ENCODE measurements at places on chromosomes 4 and X.

GRCh38 chr4:136241221-136241986, 1290.9 kb downstream of the PCDH18 start:
- no peak for DNase-seq

DNA sequence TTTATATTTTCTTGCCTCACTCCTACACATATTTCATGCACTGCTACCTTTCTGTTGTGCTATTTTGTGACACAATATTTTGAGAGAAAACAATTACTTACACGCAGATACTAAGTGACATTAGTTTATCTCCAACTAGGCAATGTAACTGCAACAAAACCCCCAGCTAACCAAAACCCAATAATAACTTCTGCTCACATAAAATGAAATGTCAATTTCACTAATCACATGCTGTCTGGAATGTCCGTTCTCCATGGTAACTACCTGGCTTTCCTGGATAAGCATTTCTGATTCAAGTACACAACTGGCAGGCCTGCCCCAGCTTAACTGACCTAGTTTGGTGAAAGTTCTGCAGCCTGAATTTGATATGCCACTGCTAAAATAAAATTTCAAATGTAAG, 313.5 kb downstream of the TMA16 start:
- DNase-seq: no peak

DNA sequence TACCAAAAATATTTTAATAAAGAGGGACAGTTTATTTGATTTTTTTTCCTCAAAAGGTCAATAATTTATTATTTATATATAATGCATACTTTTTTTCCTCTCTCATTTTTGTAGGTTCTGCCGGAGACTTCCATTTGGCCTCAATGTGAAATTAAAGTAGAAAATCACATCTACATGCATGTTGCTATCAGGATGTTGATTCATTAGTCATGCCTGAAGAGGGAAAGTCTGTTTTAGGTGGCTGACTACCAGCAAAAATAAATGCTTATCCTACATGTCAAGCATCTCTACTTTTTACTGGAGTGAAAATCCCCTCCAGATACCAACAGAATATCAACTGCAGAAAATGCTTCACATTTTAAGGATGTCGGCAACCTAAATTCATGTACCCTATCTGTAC, 41.5 kb downstream of the KIAA0232 start:
- no peak for DNase-seq

DNA sequence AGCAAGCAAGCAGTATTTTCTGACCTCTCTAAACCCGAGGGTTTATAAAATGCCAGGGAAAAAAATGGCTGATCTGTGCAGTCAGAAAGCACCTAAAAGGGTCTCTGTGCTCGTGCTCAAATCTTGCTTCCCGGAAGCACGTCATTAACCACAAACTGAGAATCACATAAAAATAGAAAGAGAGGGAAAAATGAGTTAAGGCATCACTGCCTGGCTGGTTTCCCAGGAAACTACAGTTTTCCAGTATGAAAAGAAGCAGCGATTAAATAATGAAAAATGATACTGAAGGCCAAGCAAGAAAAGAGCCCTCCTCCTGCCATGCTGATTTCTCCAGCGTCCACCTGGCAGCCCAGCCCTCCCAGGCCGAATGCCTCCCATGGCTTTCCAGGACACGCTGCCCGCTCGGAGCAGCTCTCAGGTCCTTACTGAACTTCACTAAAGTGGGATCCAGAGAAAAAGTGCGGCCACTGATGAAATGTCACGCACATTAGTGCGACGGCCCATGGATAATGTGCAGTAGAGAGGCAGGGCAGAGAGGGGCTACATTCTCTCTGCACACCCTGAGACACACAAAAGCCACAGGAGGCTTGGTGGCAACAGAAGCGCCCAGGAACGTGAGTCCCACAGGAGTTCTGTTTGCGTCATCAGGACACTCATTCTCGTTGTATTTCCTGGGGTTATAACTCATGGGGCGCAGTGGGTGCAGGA, 80.4 kb downstream of the WFS1 start:
- no peak for DNase-seq

- no peak for DNase-seq
Measured at GRCh38 chr4:79178760-79179159, 147.1 kb downstream of the NAA11 start.

- DNase-seq: no peak
Measured at GRCh38 chrX:40278340-40279090, 180.8 kb upstream of the BCOR start.

GRCh38 chrX:14347523-14347922, 181.8 kb upstream of the GLRA2 start:
- DNase-seq: no peak

GRCh38 chrX:15790769-15791290, 546 bp downstream of the ZRSR2 start:
- no peak for DNase-seq

GRCh38 chrX:2741386-2741785, 10.5 kb upstream of the XG start:
- DNase-seq: no peak

DNA sequence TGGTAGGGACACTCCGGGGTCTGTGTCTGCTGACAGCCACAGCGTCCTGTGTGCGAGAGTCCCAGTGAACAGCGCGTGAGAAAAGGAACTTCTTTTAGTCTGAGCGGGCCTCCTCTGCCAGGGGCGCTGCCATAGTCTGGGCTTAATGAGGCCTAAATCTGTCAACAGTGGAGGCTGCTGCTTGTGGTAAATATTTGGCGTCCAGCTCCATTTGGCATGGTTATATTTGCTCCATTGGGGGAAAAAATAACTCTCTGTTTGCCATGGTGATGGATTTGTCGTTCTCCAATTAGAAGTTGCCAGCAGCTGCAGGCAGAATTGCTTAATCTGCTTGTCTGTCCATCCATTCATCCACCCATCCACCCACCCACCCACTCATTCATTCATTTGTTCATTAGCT, 71.4 kb upstream of the PSAPL1 start:
- DNase-seq: no peak

DNA sequence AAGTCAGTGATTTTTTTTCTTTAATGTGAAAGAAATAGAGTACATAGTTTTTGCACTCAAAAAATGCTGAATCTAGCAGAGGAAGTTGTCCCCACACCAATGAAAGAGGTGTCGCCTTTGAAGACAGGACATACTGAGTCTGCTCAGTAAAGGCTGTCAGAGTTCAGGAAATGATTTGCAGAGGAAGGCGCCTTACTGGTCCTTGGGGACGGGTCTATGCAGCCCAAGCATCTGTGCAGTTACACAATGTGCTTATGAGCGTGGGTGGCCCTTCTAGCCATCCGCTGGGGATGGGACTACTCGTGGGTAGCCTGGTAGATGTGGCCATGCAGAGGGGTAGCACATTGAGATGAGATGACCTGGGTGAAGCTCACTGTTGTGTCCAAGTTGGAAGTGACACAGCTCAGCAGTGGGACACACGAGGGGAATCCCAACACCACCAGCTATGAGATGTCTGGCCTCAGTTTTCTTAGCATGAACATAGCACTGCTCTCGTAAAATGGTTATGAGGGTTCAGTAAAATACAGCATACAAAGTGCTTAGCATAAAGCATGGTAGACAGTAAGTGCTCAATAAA, 116.5 kb upstream of the RBPJ start:
- DNase-seq: no peak

DNA sequence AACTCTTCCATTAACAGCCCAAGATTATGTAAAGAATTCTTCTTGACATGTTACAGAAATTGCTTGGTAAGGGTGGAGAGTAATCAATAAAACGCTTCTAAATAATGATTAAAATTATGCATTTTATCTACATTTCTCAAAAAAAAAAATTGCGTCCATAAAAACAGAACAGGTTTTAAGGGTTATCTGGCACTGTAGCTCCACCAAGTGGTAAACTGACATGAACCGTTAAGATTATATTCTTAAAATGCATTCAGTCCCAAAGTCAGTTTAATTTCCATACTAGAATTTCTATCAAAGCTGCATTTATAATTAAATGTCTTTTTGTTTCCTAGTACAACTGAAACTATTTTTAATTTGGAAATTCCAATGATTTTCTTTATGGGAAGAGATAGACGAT, 214.0 kb upstream of the UGT8 start:
- DNase-seq: no peak

DNA sequence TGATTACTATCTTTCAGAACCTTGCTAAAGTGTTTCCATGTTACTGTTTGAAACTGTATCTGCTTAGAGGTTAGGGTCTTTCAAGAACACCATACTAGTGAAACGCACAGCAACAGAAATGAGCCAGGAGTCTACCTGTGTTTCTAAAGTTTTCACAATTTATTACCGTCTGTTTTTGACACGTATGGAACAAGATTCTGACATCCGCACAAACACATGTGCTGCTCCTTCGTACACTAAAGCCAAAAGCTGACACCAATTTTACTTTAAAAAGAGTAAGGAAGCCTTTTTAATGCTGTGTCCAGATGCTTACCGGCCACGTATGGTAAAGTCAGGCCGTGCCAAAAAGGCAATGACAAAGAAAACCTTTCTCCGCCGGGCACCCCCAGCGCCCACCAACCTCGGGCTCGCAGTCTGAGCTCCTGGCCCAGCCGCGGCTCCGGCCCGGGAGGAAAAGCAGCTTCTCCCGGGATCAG, 532 bp downstream of the RPS4X start:
- no peak for DNase-seq

DNA sequence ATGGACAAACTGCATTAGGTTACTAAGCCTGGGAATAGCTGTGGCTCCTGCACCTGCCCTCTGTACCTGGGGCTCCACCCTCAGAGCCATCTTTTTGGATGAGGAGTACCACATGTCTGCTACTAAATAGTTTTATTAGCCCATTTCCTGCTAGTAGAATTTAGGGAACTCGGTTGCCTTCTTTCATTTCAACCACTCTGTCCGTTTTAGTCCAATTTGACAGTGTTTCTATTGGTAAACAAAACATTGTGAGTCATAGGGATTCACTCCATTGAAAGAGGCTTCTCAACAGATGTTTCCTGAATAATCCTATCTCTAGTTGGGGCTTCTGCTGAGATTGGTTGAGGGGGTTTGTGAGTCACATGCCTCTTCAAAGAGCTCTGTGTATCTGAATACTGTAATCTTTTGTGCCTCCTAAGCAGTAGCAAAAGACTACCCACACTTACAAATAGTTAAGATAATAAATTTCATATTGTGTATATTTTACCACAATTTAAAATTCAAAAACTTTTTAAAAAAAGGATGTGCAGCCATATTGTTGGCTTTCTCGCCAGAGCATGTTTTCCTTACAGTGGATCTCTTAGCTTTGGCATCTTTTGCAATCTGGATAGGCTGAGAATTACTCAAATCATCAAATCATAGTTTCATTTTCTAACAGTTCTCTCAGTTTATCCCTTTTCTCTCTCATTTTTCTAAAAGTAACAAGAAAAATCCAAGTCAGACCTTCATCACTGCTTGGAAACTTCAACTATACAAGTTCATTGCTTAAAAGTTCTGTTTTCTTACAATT, 9.9 kb downstream of the FAM200B start:
- no peak for DNase-seq

- no peak for DNase-seq
Measured at GRCh38 chrX:95764972-95765451, 919.6 kb upstream of the DIAPH2 start.

GRCh38 chr4:15068298-15068697, 66.0 kb downstream of the CPEB2 start:
- DNase-seq: no peak

GRCh38 chr4:6449746-6450369, 22.6 kb downstream of the PPP2R2C start:
- no peak for DNase-seq

DNA sequence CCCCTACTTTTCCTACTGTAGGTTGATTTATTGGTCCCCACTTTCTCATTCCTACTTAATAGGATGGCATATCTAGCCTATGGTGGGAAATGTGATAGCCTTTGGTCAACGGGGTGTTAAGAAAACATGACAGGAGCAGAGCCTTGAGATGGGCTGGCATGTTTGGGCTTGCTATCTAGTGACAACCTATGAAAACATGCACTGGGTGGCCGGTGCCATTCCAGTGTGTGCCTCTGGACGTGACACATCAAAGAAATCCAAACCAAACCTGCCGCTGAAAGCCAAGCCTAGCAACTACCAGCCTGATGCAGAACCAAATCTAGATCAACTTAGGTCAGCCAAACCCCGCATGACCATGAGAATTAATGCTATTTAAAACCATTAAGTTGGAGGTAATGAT, 317.6 kb downstream of the DMD start:
- DNase-seq: no peak

DNA sequence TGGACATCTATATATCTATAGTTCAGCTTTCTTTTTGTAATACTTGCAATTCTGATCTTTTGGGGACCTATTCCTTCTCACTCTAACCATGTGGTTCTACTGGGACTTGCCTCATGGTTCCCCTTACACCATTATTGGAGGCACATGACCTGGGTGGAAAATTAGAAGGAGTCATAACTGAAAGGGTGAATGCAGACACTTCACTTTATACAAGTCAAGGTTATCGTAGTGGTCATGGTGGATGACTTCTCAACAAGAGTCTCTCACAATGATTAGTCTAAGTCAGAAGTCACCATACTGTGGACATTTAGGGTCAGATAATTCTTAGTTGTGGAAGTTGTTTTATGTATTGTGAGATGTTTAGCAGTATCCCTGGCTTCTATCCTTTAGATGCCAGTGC, 10.5 kb upstream of the EIF4E start:
- no peak for DNase-seq

DNA sequence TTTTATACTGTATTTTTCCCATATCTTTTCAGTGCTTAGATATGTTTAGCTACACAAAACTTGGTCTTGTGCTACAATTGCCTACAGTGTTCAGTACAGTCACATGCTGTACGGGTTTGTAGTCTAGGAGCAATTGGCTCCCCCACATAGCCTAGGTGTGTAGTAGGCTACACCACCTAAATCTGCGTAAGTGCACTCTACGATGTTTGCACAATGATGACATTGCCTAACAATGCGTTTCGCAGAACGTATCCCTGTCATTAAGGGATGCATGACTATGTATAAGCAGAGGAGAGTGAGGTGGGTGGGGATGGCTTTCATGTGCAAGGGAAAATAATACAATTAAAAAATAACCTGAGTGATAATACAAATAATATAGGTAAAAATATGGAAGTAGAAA, 131.4 kb downstream of the GBA3 start:
- no peak for DNase-seq

Measured in omental fat pad (tissue), 4 donors.